ENCODE measurements at places on chromosomes 2 and 18.

- DNase-seq, result no peak
These were observed 467.4 kb upstream of the FANCL start for GRCh38 chr2:58708565-58708964.

DNA sequence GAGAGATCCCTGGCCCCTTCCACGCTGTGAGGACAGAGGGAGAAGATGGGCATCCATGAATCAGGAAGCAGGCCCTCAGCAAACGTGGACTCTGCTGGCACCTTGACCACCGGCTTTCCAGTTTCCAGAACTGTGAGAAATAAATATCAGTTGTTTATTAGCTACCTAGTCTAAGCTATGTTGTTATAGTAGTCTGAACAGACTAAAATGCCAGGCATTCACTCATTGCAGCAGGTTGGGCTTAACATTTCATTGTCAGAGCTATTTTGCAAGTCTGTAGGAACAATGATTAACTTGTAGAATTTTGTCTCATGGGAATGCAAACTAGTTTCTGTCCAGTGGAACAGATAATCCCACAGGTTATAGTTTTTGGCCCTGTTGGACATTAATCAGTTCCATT, 24.8 kb upstream of the TBC1D8 start:
- no peak for DNase-seq

GRCh38 chr2:221492636-221493035, 79.5 kb downstream of the EPHA4 start:
- no peak for DNase-seq

DNA sequence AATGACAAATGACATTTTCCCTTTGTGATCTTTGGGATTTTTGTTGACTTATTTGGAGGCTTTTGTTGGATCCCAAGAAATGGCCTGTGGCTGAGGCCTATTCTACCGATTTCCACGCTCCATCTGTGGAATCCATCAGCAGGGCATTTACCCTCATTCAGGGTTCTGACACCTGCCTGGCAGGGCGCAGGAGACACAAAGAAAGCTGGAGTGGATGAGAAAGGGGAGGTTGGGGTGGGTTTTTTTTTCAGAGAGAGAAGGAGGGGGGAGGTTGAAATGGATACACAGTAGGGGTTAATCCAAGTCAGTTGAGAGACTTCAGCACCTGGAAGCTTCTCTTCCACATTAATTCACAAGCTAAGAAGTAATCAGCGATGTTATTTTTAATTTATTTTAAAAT, 59.7 kb downstream of the PAX3 start:
- DNase-seq, result no peak

GRCh38 chr2:208266553-208266893, 468 bp downstream of the PIKFYVE start:
- DNase-seq, result no peak

GRCh38 chr2:6103372-6103771, 411.2 kb downstream of the SOX11 start:
- DNase-seq, result no peak

GRCh38 chr2:228871012-228871411, 400.1 kb downstream of the PID1 start:
- DNase-seq, result no peak

- DNase-seq, result no peak
These were observed 66.5 kb downstream of the KCTD18 start for GRCh38 chr2:200443376-200443775.

- DNase-seq, result no peak
These were observed 69.1 kb downstream of the NAB1 start for GRCh38 chr2:190717764-190718651.

DNA sequence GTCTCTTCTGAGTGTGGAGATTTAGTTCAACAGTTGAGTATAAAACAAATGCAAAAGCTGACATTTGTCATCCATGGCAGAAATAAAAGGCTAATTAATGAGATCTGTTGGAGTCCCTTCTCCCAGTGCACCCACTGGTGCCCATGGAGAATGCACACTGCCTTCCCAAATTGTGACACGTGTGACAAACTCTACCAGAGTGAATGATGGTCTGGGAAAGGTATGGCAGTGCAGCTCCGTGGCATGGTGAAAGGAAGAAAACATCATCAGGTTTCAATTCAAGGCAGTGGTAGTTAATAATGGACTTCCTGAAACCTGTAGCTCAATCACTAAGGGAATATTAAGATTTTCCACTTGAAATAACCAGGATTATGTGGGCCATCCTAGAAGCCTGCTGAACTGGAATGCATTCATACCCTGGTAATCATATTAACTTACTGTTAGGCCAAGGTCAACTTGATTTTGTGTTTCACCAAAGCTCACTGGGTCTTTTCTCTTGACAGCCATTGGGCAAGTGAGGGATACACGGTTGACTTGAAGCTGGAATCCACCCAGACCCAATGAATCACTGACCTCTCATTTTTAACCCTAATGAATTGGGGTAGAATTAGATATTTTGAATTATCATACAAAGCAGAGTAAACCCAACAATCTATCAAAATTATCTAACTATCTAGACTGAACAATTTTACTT, 167.6 kb downstream of the AFF3 start:
- DNase-seq, result no peak

- no peak for DNase-seq
These were observed 267.4 kb downstream of the PHLPP1 start for GRCh38 chr18:62982600-62983251.

DNA sequence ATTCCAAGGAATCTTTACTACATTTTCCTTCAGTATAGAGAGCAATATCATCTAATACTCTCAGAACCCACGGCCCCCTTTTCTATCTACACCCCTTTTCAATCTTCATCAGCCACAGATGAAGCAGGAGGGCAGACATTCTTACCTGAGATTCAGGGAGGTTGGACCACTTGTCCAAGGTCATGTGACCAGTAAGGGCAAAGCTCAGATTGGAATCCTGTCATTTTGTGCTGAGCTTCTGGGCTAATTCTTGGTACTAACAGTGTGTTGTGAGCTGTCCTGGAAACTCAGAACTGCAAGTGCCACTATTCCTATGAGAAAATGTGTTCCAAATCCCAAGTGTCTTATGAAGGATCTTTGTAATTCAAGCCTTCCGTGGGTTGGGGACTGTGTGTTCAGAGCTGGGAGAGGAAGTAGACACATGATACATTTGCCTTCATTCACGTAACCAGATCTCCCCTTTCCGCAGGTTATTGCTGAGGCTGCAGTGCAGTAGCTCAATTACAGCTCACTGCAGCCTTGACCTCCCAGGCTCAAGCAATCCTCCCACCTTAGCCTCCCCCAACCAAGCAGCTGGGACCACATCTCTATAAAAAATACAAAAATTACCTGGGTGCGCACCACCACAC, 3.3 kb downstream of the CHRNA1 start:
- no peak for DNase-seq

- no peak for DNase-seq
These were observed 414.5 kb downstream of the STK39 start for GRCh38 chr2:167832868-167833287.

Data from stimulated activated CD8-positive, alpha-beta memory T cell treated with anti-CD3 and anti-CD28 coated beads, Interleukin-4, amount 100 ng/mL, for 4 hours (primary cell).